ENCODE measurements at places on chromosomes 4 and X.

DNA sequence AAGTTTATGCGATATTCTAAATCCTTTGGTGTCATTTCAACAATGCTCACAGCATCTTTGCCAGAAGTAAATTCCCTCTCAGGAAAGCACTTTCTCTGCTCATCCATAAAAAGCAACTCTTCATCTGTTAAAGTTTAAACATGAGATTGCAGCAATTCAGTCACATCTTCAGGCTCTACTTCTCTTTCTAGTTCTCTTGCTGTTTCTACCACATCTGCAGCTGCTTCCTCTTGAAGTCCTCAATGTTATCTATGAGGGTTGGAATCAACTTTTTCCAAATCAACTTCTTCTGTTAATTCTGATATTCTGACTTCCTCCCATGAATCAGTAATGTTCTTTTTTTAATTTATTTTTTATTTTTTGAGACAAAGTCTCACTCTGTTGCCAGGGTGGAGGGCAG is 100.9 kb downstream of the LCORL start:
- no peak for DNase-seq

GRCh38 chr4:61838072-61838471 is 637.9 kb downstream of the ADGRL3 start:
- no peak for DNase-seq

- DNase-seq, result no peak
Observed at GRCh38 chrX:53421772-53422085, 725 bp downstream of the SMC1A start.

DNA sequence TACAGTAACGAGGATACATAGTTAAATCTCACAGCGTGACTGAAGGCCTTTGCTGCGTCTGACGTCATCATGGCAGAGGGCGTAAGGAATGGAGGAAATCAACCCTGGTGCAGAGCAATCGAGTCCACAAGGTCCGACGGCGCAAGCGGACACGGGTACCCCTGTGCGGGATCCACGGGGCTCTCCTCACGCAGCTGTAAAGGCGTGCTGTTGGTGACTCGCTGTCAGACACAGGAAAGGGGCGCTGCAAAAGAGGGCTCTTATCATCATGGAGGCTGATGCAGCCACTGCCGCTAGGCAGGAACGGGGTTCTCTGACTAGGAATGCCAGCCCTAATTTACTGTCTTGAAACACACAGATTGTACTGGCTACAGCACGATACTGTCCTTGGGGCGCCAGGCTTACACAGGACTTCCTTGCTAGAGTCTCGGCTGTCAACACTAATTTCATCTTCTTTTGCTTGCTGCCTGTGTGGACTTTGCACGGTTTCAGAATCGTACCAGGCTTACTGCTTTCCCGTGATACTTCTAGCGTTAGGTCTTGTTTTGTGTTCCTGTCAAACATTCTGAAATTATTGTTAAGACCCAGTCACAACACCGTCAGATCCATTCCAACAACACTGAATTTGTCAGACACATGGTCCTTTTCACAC is 13.6 kb downstream of the RNF212 start:
- no peak for DNase-seq

DNA sequence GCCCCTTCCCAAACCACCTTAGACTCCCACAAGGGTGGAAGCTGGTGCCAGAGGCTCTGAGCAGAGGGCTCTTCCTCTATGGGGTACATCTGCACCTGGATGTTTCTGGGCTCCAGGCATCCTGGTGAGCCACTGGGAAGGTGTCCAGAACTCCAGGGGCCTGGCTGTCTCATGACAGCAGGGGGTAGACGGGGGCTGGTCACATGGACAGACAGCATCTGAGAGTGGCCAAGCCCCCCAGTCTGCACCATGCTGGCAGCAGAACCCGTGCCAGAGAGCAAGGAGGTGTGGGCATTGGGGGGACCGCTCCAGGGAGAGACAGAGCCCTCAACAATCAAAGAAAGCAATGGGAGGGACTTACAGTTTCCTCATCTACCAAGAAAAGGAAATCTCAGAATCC is 39.5 kb downstream of the ZFYVE28 start:
- no peak for DNase-seq

- DNase-seq, result peak; percentile 50
Observed at GRCh38 chr4:40238700-40239548, 42.1 kb downstream of the RHOH start.

- no peak for DNase-seq
Observed at GRCh38 chrX:44731160-44731559, 112.7 kb upstream of the DUSP21 start.

DNA sequence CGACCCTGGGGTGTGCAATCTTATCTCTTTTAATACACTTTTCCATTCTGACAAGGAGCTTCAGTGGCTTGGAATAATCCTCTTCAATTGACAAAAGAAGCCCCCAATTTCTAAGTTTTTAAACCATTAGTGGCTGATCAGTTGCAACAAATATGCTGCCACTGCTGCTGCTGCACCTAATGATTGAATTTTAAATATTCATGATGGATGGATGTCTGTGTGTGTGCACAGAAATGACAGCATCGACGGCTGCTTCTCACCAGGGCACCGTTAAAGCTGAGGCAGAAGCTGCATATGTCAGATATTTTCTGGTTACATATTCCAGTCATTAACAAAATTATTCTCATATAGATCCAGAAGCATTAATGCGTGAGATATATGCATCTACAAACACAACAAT is 182.4 kb downstream of the MGST2 start:
- no peak for DNase-seq

DNA sequence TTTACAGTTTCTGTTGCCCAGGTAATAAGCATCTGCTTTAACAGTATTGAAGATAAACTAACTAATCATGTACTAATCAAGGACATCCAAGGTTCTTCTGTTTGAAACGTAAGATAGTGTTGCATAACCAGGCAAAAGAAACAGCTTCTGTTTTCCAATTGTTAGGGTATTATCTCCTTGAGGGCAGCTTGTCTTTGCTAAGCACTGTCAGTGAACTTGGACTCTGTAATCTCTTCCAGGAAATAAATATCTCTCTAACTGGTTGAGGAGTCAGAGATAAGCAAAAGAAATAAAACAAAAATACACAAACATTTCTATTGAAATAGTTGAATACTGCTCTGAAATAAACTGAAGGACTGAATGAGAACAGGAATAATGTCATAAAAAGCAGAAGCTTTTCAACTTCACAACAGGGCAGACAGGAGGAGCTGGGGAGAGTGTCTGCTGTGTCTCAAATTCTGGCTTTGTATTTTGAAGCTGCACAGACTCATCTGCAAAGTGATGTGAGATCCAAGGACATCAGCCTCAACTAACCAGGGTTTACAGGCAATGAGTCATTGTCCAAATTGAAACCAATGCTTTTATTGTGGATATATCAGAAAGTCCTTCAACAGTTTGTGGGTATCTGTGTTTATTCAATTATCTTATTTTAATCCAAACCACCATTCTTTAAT is 1253.0 kb upstream of the PCDH7 start:
- no peak for DNase-seq

GRCh38 chrX:107659286-107659685 is 31.0 kb downstream of the PRPS1 start:
- DNase-seq, result no peak

DNA sequence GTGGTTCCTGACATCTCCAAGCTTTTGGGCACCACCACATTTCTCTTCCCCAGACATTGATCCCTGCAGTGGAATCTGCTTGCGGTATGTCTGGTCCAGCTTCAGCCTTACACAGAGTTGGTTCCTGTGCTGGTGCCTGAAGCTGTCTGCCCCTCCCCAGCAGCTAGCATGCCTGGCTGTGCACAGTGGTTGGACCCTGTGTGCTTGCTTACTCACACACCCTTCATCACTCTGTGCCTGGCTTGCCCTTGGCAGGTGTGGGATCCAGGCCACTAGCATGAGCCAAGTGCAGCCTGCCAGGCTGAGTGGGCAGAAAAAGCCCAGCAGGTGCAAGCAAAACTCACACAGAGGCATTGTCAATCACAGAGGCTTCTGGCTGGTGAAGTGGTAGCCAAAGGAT is 473.8 kb downstream of the ACTRT1 start:
- DNase-seq, result no peak

DNA sequence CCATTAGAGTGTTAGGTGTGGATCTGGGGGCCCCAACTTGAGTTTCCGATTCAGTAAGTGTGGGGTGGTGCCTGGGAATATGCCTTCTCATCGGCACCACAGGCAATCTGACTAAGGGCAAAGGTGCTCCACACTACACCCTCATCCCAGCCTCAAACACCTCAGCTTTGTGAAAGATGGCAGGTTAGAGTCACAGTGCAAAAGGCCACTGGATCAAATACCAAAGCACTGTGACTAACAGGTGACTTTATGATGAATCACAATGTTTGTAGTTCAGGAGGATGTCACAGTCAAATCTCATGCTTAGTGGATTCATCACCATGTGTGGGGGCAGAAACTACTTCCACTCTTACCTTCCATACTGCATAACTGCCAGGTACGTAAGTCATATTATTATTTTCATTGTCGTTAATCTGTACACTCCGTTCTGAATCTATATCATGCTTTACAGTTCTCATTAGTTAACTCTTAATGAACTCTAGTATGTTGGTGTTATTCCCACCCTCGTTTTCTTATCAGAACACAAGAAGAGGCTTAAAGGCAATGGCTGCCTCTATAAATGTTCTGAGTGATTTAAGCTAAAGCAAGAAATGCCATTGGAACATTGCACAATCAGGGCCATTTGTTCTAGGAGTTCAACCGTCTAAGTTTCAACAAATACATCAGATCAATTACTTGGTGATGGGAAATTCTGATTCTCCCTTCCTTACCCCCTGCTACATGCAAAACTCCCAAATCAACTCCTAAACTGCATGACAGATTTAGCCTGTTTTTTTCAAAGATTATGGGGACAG is 50.2 kb downstream of the PRKG2 start:
- no peak for DNase-seq

- no peak for DNase-seq
Observed at GRCh38 chr4:85569730-85570299, 94.9 kb downstream of the ARHGAP24 start.

DNA sequence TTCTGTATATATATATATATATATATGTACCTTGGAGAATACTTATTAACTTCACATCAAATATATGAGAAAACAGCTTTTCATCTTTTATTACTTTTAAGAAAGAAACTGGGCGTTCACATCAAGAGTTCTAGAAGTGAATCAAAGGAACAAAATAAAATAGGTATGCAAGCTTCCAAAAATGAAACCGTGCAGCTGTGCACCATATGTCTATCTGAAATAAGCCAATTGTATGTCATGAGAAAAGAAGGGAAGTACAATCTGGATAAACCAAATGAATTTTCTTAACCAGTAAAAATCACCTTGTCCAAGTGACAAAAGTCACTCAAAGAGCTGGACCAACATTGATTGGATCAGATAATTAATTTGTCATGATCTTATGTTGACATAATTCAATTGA is 405.4 kb upstream of the TECRL start:
- DNase-seq, result no peak

DNA sequence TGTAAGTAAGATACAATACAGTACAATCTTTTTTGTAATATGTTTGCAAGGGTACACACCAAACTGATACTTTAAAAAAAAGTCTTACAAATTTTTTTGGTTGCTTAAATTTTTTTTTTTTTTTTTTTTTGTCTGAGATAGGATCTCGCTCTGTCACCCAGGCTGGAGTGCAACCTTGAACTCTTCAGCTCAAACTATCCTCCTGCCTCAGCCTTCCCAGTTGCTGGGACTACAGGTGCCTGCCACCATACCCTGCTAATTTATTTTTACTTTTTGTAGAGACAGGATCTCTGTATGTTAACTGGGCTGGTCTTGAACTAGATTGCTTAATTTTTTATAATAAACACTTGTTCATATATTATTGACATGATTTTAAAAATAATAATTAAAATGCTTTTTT is 41.1 kb upstream of the TAB3 start:
- DNase-seq, result no peak

DNA sequence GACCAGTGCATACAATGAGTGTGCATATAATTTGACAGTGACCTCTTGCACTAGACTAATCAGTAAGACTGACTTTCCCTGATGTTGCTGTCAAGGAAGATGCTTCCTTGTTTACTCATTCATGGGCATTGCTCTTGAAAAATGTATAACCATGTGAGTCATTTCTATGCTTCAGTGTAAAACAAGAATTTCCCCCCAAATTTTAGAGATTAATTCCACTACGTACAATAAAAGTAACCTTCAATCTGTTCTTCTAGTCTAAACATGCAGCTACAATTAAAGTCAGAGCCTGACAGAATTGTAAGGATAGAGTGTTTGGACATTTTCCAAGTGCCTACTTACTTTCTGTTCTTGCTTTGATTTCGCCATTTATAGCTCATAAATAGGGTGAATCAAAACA is 935.7 kb downstream of the RAPGEF2 start:
- DNase-seq, result no peak

- no peak for DNase-seq
Observed at GRCh38 chr4:172546782-172547181, 621.8 kb upstream of the GALNT7 start.

DNA sequence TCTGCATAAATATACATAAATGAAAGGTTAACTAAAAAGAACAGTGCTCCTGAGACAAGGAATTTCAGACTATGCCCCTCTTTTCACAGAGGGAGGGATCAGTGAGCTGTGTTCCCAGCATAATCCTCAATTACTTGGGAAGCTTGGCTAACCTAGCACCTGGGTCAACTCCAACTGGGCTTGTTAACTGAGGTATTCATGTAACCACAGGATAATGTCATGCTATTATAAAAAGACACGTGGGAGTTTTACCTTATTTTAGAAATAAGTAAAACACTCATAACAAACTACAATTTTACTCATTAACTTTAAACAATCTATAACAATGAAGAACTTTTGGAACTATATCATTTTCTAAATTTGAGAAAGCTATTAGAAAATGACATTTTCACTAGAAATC is 48.6 kb downstream of the RPGR start:
- no peak for DNase-seq

GRCh38 chrX:68867458-68868112 is 38.8 kb downstream of the EFNB1 start:
- DNase-seq, result no peak

GRCh38 chr4:8728536-8729407 is 136.2 kb downstream of the CPZ start:
- DNase-seq, result no peak

DNA sequence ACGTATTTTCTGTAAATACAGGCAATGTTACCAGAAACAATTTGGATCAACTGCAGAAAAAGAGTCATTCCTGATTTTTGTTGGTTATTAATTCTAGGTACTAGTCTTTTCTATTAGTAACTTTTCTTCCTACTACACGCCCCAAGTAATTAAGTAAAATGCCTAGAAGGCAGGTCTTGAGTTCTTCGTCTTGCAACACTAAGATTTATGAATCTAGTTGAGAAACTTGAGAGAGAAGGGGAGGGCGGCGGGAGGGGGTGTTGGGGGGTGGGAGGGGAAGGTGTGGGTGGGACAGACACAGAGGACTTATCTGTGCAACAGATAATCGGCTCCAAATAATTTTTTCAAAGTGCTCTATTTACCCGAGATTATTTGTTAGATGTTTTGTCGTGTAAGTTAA is 3.0 kb downstream of the RAP2C start:
- DNase-seq, result no peak

- no peak for DNase-seq
Observed at GRCh38 chrX:151396042-151396824, 773 bp upstream of the VMA21 start.

GRCh38 chrX:150990910-150991309 is 7.8 kb downstream of the HMGB3 start:
- no peak for DNase-seq

- no peak for DNase-seq
Observed at GRCh38 chr4:38328989-38329729, 334.8 kb upstream of the KLF3 start.

- DNase-seq, result no peak
Observed at GRCh38 chr4:60133375-60133774, 1066.8 kb upstream of the ADGRL3 start.
